ENCODE measurements at places on chromosomes 3 and 15.

GRCh38 chr3:44048196-44048924, 193.3 kb upstream of the TOPAZ1 start:
- DNase-seq, result peak; percentile 41

GRCh38 chr3:183587336-183587735, 31.8 kb upstream of the KLHL6 start:
- no peak for DNase-seq

GRCh38 chr3:160374472-160374871, 24.6 kb downstream of the IFT80 start:
- DNase-seq, result no peak

DNA sequence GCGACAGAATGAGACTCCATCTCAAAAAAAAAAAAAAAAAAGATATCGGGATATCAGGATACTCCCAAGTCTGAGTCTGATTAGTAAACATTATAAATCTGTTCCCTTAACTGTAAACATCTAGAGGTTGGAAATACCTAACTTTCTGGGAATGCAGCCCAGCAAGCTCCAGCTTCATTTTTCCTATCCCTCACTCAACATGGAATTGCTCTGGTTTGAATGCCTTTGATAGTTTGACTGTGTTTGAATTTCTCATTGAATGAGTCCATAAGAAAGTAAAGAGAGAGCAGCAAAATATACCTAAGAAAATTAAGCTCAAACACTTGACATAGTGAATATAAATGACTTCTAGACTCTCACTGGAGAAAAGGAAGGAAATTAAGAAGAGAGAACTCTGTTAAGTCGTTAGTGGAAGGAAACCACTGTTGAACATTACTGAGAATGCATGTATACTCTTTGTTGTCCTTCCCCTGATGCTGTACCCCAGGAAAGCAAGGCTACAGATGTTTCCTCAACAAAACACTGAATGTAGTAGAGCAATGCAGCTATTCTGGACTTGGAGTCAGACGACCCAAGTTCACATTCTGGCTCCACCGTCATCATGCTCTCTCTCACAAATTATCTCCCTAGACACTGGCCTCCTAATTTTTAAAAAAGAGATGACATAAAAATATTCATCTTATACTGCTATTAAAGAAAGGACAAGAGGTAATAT, 62.4 kb downstream of the CD200 start:
- no peak for DNase-seq

DNA sequence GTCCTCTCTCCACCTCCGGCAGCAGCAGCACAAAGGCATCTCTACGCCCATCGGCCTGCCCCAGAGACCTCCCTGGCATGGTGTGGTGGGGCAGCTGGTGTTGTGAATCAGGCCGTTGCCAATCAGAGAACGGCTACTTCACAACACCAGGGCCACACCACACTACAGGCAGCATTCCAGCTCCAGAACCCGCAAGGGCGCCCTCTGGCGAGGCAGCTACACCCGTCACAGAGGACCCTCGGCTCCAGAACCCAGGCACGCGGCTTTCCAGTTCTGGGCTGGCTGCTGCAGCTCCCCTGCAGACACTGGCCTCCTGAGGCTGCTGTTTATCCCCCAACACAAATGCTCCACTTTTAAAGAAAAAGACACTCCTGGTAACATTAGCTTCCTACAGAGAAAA, 127.5 kb upstream of the TOPAZ1 start:
- peak; percentile 19 for DNase-seq

DNA sequence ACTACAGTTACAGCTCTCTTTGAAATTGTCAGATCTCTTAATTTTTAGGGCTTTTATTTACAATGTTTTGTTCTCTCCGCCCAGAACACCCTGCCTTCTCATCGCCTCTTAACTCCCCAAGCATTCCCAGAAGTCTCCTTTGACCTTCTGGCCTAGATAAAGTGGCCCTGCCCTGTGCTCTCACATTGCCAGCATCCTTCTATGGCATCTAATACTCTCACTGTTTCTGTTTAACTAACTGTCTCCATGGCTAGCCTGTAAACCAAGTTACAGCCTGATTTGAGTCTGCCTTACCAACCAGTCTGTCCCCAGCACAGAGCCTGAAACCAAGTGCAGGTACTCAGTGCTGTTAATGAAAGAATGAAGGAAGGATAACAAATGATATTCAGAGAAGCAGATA, 19.9 kb downstream of the COL8A1 start:
- no peak for DNase-seq

DNA sequence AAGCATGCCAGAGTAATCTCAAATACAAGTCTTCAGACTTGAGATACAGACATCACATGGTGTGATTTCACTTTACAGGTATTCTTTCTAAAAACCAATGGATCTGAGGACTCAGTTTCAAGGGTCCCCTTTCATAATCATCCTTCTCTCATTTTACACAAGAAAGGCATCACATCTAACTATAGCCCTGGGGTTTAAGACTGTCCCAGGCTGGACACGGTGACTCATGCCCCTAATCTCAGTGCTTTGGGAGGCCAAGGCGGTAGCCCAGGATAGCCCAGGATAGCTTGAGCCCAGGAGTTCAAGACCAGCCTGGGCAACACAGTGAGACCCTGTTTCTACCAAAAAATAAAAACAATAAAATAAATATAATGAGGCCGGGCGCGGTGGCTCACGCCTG, 36.4 kb downstream of the UBP1 start:
- no peak for DNase-seq

DNA sequence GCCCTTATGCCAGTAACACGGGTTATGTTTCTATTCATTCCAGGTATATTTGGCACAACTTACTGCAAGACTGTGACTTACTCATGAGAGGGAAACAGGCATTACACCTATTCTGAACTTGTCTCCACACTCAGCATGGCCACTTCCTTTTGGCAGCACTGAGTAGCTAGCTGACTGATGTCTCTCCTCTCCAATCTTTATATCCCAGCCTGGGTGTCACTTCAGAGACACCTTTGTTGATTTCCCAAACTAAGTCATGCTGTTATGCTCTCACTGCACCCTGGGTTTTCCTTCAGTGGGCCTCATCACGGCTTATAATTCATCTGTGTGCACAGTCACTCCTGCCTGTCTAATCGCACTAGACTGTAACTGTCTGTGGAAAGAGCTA, 114.8 kb downstream of the MYLK start:
- no peak for DNase-seq

DNA sequence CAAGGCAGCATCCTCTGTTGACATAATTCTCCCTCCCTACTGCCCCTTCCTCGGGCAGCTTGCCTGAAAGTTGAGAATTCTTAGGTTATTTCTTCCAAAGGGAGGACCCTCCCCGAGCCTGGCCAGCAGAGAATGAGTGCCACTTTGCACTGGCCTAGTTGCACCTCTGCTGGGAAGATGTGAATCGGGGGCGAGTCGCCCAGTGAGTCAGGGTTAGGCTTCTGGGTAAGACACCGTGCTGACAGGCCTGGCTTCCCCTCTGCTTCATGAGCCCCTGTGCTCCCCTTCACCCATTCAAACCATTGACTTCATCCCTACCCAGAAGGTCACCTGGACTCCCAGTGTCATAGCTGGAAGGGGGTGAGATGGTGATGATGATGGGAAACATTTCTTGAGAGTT, 82.3 kb downstream of the AAGAB start:
- no peak for DNase-seq

DNA sequence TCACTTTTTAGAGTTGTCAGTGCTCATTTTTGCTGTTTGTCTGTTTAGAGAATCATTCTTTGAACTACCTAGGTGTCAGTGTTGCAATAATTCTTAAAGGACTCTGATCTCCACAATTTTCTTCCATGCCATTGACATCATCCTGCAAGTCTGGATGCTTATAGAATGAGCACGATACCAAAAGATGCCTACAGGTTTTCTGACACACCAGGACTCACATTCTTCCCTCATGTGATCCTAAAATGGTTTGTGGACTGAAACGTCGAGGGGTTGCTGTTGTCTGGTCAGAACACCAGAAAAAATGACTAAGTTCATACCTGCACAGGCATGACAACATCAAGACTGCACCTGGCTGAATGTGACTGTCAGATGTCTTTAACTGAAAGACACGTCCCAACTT, 95.9 kb downstream of the SEMA5B start:
- DNase-seq, result no peak

DNA sequence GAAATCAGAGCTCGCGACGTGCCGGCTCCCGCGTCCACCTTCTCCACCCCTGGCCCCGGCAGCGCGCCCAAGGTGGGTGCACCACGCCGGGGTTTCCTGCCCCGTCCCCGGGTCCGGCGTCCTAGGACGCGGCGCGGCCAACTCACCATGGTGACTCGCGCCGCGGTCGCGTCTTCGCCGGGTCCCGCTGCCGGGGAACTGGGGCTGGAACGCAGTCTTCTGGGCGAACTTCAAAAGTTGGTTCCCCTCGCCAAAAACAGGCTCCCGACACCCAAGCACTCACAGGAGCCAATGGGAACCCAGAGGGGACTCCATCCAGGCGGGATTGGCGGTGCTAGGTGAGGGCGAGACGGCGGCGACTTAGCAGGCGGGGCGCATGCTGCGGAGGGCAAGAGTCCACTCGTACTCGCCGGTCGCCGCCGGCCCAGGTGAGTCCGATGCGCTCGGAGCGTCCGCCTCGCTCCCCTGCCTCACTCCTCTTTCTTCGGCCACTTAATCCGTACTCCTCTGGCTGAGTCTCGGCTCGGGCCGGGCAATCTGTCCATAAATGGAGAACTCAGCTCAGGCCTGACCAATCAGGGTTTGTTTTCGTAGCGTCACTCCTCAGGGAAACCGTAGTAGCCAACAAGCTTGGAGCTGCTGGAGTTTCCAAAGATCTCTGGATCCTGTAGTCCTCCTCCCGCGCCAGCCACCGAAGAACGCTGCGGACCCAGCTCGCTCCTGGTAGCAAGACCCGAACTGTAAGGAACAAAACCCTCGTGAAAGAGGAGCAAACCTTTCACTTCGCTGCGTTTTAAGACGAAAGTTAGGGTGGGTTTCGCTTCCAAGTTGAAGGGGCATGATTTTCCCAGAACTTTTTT, at the start of gene MYO1E:
TSS of gene MYO1E (minus strand) at position 520 of the 860 bp plus-strand sequence. CDS start at position 149, 371 bp downstream.
- peak; percentile 80 for DNase-seq

DNA sequence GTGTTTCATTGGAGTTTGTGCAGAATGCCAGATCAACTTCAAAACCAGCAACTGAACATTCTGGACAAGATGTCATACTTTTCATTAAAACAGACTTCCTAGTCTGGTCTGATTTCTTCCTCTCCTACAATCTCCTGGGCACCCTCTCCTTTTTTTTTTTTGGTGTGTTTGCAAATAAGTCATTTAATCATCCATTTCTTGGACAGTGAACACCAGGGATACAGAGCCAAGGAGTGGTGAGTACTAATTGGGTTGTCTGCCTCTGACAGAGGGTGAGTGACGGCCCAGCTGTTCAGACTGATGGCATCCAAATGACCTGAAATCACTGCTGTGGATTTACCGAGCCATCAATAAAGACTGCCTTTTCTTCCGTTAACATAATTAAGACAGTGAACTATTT, 158.0 kb downstream of the STT3B start:
- no peak for DNase-seq

- DNase-seq, result no peak
These were observed 140.7 kb upstream of the MEF2A start for GRCh38 chr15:99424978-99425656.

DNA sequence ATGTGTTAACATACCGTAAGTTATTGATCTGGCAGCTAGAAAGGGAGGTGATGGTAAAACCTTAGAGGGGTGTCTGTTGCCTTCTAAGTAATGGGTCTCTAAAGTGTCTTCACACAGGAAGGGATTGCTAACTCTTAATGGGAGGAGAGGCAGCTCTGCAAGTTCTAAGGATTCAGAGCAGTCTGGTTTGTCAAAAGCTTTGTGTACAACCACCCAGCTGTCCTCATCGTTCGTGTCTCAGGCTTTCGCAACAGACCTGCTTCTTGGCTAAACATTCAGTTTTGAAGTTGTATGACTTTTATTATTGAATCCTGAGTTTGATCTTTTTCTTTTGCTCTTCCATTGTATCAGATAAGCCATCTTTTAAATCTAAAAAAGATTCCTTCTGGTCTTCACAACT, 404.9 kb downstream of the SQOR start:
- DNase-seq, result no peak

DNA sequence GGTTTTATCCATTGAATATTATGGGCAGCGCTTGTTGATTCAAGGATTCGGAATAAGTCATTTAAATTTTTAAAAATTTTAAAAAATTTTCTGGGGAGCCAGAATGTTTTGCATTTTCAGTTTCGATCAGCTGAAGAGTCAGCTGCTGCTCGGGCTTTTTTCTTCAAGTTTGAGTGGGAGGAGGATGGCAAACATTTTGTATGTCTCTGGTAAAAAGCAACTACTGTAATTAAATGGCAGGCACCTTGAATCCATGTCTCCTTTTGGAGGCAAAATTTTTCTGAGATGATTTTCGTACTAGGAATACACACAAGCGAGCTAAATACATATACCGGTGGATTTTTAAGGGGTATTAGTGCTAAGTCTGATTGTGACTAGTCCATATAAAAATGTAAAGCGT, 612 bp downstream of the C3orf38 start:
- no peak for DNase-seq

- DNase-seq, result no peak
These were observed 34.4 kb upstream of the HCN4 start for GRCh38 chr15:73403171-73403570.

GRCh38 chr3:71466483-71466882, 117.0 kb downstream of the FOXP1 start:
- DNase-seq, result no peak

DNA sequence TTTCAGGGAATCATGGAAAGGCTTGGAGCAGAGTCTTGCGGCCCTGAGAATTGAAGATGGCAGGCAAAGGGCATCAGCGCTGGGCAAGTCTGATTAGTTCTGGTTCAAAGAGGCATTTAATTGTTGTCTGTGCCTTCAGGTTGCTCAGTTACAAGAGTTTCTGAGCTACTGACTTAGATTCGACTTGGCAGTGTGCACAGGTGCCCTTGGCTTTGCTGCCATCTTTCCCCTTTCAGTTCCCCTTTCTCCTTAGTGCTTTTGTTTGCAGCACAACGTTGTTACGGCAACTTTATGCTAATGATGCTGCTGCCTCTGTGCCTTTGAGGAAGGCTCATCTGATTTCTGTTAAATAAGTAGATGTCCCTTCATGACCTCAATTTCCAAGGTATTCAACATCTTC, 12.5 kb downstream of the P2RY14 start:
- peak; percentile 53 for DNase-seq

DNA sequence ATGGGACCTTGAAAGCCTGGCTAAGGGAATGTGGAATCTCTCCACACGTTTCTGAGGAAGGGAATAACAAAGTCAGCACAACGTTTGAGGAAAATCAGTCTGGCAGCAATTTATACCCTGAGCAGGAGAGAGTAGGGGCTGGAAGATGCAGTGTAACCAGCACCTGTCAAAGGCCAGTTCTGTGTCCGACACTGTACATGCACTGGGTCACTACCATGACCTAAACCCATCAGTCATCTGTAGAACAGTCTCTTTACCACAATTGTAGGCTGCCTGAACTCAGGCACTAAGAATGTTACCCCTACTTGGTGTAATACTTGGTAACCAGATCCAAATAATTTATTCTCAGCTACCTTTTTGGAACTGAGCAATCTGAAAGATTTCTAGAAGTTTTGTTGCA, 113.4 kb downstream of the FEZF2 start:
- no peak for DNase-seq

GRCh38 chr3:109018828-109019227, 65.1 kb upstream of the GUCA1C start:
- DNase-seq, result no peak
